ENCODE measurements at places on chromosomes 13 and 19. TPM values are rescaled to one million over a fixed set of nuclear protein-coding genes. Genes with fewer than 3 reads are reported as not detected.

MYDGF gene
- total RNA-seq = 78.8 TPM

- H3K27me3 ChIP-seq = peaks cover 19% of the 10 kb centered on the region
- no peaks in the 10 kb centered on the region for H3K36me3 ChIP-seq
- no peak overlapping the region for H3K4me3 ChIP-seq
- DNase-seq = no peak
Observed at GRCh38 chr13:36788276-36788675, 30.7 kb upstream of the RFXAP start.

DNA sequence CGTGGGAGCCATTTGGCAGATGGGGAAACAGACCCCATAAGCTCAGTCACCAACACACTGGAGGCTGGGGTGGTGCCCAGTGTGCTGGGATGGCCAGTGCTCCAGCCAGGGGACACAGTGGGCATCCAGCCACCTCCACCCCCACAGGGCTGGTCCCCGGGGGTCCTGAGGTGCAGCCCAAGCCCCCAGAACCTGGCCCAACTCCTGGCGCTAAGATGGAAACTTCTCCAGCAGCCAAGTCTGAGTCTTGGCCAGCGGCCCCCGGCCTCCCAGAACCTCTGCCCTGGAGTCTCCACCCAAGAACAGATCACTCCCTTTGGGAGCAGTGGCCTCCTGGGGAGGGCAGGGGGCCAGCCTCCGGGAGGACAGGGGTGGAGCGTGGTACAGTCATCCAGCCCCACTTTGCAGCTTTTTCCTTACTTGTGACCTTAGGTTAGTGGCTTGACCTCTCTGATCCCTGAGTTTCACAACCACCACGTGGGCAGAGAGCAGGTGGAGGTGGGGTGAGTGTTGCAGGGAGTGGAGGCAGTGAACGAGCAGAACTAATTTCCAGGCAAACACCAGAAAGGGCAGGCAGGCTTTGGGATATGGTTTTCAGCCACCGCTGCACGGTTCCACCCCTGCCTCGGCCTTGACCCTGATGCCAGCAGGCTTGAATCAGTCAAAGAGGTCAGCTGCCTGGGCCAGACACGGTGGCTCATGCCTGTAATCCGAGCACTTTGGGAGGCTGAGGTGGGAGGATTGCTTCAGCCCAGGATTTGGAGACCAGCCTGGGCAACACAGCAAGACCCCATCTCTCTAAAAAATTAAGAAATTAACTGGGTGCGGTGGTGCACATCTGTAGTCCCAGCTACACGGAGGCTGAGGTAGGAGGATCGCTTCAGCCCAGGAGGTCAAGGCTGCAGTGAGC lies 4.3 kb upstream of the NRTN start:
- H3K4me3 ChIP-seq = no peak overlapping the region
- DNase-seq = no peak
- H3K27ac ChIP-seq = no peak overlapping the region
- H3K4me1 ChIP-seq = peaks cover 27% of the 10 kb centered on the region

TBCB gene
- 86.2 TPM for total RNA-seq

ATP8B3 gene
- 12.8 TPM for total RNA-seq

- H3K4me3 ChIP-seq = no peak overlapping the region
- peaks cover 15% of the 10 kb centered on the region for H3K27me3 ChIP-seq
- H3K36me3 ChIP-seq = no peaks in the 10 kb centered on the region
- peaks cover 34% of the 10 kb centered on the region for H3K4me1 ChIP-seq
- H3K27ac ChIP-seq = no peak overlapping the region
Observed at GRCh38 chr13:50527612-50528509, 315.6 kb downstream of the DLEU7 start.

GRCh38 chr13:27404680-27405079 lies 19.7 kb upstream of the GTF3A start:
- no peaks in the 10 kb centered on the region for H3K36me3 ChIP-seq
- H3K4me1 ChIP-seq = peaks cover 13% of the 10 kb centered on the region
- peaks cover 9% of the 10 kb centered on the region for H3K27me3 ChIP-seq

DNA sequence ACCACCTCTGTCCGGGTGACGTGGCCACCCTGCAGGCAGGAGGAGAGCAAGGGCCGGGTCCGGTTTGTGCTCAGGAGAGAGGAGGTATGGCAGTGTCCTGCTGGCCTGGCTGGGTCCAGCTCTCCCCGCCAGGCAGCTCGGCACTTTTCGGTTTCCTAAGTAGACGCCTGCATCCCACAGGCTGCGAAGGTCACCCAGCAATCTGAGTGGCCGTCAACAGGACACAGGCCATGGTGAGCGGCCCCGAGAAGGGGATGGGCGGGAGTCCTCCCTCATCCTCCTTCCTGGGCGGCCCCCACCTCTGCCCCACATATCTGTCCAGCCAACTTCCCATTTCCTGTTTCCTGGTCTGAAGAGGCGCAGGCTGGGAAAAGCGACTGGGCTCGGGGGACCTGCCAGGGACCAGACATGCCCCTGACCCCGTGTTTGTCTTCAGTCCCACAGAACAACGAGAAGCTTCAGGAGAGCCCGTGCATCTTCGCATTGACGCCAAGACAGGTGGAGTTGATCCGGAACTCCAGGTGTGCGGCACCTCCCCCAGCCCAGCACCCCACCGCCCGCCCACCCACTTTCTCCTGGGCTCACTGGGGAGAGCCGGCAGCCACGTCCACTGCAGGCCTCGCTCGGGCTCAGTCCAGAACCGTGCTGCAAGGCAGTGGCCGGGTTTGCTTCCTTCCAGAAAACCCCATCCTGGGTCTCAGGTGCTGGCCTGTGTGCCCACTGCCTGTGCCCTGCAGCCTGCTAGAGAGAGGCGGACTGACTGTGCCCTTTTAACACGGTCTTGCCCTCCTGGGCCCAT lies 16.3 kb downstream of the PIAS4 start:
- no peak for DNase-seq
- H3K4me3 ChIP-seq = no peak overlapping the region
- peaks cover 4% of the 10 kb centered on the region for H3K36me3 ChIP-seq
- H3K27ac ChIP-seq = no peak overlapping the region

DNA sequence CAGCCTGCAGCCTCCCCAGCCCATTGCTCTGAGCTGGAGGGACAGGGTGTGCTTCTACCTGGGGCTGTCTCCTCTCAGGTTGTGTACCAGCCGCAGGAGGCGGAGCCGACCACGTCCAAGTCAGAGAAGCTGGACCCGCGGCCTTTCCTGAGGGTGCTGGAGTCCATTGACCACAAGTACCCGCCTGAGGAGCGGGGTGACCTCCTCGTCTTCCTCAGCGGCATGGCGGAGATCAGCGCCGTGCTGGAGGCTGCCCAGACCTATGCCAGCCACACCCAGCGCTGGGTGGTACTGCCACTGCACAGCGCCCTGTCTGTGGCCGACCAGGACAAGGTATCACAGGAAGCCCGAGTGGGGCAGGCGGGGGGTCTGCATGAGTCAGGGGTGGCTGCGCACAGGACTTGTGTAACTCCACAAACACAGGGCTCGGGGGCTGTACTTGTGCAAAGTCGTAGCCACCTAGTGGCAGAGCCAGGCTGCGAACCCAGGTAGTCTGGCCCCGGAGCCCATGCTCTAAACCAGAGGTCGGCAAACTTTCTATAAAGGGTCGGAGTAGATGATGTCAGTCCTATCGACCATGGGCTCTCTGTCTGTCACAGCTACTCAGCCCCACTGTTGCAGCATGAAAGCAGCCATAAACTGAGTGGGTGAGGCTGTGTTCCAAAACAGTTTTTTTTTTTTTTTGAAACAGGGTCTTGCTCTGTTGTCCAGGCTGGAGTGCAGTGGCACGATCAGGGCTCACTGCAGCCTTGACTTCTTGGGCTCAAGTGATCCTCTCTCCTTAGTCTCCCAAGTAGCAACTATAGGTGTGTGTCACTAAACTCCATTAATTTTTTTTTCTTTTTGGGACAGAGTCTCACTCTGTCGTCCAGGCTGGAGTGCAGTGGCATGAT lies 8.9 kb downstream of the DHX34 start:
- H3K4me1 ChIP-seq = peaks cover 7% of the 10 kb centered on the region
- H3K4me3 ChIP-seq = no peak overlapping the region
- peaks cover 5% of the 10 kb centered on the region for H3K36me3 ChIP-seq
- H3K27ac ChIP-seq = no peak overlapping the region
- DNase-seq = no peak

DNA sequence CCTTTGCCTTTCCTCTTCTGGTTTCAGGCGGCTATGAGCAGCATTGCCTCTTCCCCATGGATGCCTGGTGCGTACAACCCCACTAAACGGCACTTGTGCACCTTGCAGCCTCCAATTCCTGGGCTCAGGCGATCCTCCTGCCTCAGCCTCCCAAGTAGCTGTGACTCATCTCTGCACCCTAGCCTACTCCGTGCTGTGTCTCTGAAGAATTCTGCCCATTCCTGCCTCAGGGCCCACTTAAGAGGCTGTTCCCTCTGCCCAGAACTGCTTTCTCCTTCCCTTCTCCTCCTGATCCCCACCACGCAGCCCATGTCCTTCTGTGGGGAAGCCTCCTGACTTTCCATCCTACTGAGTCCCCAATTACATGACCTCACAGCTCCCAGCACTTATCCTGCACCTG lies 142.2 kb upstream of the ZNF507 start:
- H3K4me1 ChIP-seq = peaks cover 5% of the 10 kb centered on the region
- DNase-seq = no peak
- H3K36me3 ChIP-seq = no peaks in the 10 kb centered on the region
- no peak overlapping the region for H3K27ac ChIP-seq
- H3K27me3 ChIP-seq = peaks cover 20% of the 10 kb centered on the region
- no peak overlapping the region for H3K4me3 ChIP-seq

DNA sequence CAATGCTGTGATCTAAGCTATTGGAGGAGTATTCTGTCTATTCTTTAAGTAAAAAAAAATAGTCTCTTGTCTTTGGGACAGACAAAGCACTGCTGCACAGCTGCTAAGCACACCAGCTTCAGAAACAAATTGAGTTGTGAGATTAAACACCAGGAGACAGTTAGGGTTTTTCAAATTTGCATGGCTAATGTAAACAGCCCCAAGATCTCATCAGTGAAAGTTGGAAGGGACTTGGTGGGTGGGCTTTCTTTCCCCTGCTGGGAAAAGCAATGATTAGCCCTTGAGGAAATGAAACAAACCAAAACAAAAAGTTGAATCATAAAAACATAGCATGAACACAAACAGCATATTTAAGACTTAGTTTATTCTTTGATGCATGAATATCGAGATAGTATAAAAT lies 143.6 kb upstream of the SLITRK1 start:
- no peaks in the 10 kb centered on the region for H3K27me3 ChIP-seq
- no peaks in the 10 kb centered on the region for H3K4me1 ChIP-seq
- H3K36me3 ChIP-seq = no peaks in the 10 kb centered on the region
- H3K27ac ChIP-seq = no peak overlapping the region
- no peak for DNase-seq

DNA sequence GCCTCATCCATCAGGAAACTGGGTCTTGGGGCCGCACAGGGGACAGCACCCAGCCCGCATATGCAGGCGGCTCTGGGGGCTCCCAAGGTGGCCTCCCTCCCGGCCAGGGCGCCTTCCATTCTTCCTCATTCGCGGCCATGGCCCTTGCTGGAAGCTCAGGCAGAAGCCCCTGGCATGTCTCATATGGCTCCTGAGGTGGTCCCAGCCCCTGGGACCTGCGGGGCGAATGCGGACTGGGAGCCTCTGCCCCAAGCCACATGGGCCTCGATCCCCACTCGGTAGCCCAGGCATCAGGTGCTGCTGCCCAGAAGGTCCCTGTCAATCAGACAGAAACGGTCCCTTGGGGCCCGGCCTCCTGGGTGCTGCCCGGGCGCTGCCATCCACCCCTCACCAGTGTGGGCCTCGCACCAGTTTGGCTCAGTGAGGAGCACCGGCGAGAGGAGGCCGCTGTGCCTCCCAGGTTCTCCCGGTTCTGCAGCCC lies 301.6 kb downstream of the TEX29 start:
- H3K36me3 ChIP-seq = no peaks in the 10 kb centered on the region
- no peak overlapping the region for H3K27ac ChIP-seq
- DNase-seq = no peak
- no peak overlapping the region for H3K4me3 ChIP-seq

DNA sequence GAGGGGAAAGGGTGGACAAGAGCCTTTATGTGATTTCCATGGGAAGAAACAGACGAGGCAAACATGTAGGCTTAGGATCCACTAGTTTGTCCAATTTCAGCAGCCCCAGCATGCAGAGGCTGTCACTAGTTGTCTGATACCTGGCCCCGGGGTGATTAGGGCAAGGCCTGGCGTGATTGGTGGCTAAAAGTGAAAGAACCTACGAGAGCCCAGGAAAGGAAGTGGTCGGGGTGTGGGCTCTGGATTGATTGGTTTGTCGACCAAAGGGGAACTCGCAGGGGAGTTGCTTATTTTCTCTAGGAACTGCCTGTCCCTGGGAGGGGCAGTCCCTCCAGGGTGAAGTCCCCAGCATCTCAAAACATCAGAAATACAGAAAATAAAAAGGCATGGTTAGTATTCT lies 64.2 kb upstream of the UQCRFS1 start:
- peak overlapping the region; percentile 29 for H3K4me3 ChIP-seq
- H3K27me3 ChIP-seq = peaks cover 12% of the 10 kb centered on the region
- peaks cover 14% of the 10 kb centered on the region for H3K4me1 ChIP-seq
- H3K36me3 ChIP-seq = no peaks in the 10 kb centered on the region
- H3K27ac ChIP-seq = no peak overlapping the region

DNA sequence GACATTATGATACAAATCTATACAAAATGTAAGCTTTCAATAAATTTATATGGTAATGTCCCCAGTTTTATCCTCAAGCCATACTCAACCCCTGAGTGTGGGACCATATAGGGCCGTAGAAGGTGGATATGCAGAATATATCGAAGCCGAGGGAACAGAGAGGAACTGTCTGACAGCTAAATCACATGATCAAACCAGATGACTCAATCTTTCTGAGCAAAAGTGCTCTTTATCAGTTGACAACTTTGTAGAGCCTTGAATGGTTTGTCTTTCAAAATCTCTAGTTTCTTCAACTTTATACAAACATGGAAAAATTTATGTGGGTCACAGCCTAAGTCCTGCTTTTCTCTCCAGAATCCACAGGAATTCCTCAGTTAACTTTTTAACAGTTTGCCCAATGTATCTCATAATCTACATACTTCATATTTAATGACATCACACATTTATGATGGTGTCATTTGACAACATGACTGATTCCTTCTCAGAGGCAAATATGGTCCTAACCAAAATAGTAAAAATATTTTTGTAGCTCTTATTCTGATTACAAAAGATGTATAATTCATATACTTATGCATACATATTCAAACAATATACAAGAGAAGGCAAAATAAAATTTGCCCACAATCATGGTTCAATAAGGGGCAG lies 673.0 kb upstream of the GPC6 start:
- no peak overlapping the region for H3K4me3 ChIP-seq
- no peak overlapping the region for H3K27ac ChIP-seq
- H3K27me3 ChIP-seq = no peaks in the 10 kb centered on the region
- no peak for DNase-seq

- H3K27me3 ChIP-seq = no peaks in the 10 kb centered on the region
- no peaks in the 10 kb centered on the region for H3K4me1 ChIP-seq
- DNase-seq = no peak
- no peak overlapping the region for H3K4me3 ChIP-seq
Observed at GRCh38 chr13:81493144-81493543, 1152.2 kb upstream of the SPRY2 start.

GNG7 gene
- total RNA-seq = 1.3 TPM

DNA sequence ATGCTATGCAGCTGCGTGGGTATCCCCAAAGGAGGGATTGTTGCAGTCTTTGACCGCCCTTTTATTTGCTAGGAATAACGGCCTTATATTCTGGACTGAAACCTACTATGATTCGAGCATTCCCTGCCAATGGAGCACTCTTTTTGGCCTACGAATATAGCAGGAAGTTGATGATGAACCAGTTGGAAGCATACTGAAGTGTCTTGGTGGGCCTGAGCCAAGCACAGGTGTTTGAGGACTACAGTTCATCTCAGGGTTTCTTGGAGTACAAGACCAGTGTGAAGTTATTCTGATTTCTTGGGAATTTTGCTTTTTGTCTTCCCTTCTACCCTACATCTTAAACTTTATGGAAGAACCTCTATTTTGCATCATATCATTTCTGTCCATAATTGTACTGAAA lies 20.1 kb downstream of the SLC25A15 start:
- no peak for DNase-seq
- no peaks in the 10 kb centered on the region for H3K4me1 ChIP-seq
- peaks cover 4% of the 10 kb centered on the region for H3K36me3 ChIP-seq
- no peak overlapping the region for H3K4me3 ChIP-seq
- H3K27ac ChIP-seq = no peak overlapping the region
- no peaks in the 10 kb centered on the region for H3K27me3 ChIP-seq

Measured in activated T-cell treated with anti-CD3 and anti-CD28 coated beads, Interleukin-2, amount 50 U/mL, for 72 hours (primary cell).